Activated CD4-positive, alpha-beta memory T cell treated with anti-CD3 and anti-CD28 coated beads, Interleukin-2, amount 10 ng/mL, durations not matched to agents 7 days and 5 days (primary cell): ENCODE measurements at places on chromosomes 2 and 18. TPM values are rescaled to one million over a fixed set of nuclear protein-coding genes. Genes with fewer than 3 reads are reported as not detected.

GRCh38 chr2:143482771-143483170, 353.6 kb downstream of the ARHGAP15 start:
- H3K27ac ChIP-seq: no peak overlapping the region
- peaks cover 2% of the 10 kb centered on the region for H3K4me1 ChIP-seq
- H3K4me3 ChIP-seq: no peak overlapping the region
- peaks cover 20% of the 10 kb centered on the region for H3K36me3 ChIP-seq
- DNase-seq: no peak
- H3K27me3 ChIP-seq: no peaks in the 10 kb centered on the region

- no peak overlapping the region for H3K27ac ChIP-seq
- no peak overlapping the region for H3K4me3 ChIP-seq
- H3K36me3 ChIP-seq: no peaks in the 10 kb centered on the region
- no peaks in the 10 kb centered on the region for H3K4me1 ChIP-seq
- H3K27me3 ChIP-seq: no peaks in the 10 kb centered on the region
- no peak for DNase-seq
These were observed 341.6 kb downstream of the RIT2 start for GRCh38 chr18:42773870-42774269.

GRCh38 chr2:16261791-16262190, 321.4 kb downstream of the MYCN start:
- no peak overlapping the region for H3K27ac ChIP-seq
- no peaks in the 10 kb centered on the region for H3K36me3 ChIP-seq
- H3K27me3 ChIP-seq: no peaks in the 10 kb centered on the region
- H3K4me3 ChIP-seq: no peak overlapping the region
- no peak for DNase-seq
- H3K4me1 ChIP-seq: no peaks in the 10 kb centered on the region

The KCNK3 gene
- total RNA-seq: not detected

DNA sequence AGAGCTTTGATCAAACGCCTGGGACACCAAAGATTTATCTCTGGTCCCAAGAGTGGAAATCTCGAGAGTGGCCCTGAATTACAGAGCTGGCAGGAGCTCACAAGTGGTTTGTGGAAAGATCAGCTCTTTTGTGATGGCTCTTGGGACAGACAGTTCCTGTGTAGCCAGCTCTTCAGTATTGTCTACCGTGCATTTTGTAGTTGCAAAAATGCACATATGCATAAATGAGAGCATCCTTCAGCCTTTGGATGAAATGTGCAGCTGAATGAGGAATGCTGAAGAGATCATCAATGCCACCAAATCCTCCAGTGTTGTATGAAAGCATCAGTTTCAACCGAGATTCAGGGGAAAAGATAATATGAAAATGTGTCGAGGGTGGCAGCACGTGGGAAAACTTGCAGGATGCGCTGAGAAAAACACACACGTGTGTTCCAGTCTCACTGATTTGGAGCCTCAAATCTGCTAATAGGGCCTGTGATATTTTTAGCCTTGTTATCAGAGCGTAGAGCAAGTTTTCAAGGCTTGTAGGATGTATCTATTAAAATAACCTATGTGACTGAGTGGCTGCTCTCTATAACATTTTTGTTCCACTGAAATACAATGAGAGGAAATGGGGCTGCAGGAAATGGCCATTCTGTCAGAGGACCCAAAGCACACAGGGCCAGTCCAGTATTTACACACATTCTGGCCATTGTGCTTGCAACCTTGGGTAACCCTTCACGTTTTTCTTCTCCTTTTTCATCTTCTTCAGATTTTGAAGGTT, 138.7 kb downstream of the PRKCE start:
- no peak overlapping the region for H3K4me3 ChIP-seq
- no peaks in the 10 kb centered on the region for H3K27me3 ChIP-seq
- H3K27ac ChIP-seq: no peak overlapping the region
